Stimulated activated CD8-positive, alpha-beta memory T cell treated with anti-CD3 and anti-CD28 coated beads, Interleukin-12 subunit alpha, Interleukin-12 subunit beta, amount 100 ng/mL, for 4 hours (primary cell): ENCODE measurements at places on chromosomes 1 and 21.

- no peak for DNase-seq
Observed at GRCh38 chr1:29634324-29634723, 398.0 kb downstream of the PTPRU start.

DNA sequence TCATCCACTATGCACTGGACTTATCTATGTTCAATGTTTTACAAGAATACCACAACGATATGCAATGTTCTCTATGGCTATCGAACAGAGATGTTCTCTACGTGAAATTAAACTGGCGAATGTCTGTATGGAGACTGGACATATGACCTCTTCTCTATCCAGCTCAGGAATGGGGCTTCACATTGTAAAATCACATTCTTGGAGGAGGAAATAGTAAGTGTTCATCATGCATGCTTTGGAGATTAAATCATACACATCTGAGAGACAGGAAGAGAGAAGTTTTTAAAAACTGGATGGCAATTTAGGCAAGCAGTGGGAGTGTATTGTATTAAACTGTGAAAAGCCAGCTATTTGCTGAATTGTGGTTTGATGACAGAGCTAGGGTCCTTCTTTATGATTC lies 47.9 kb upstream of the RGL1 start:
- no peak for DNase-seq

GRCh38 chr1:244412176-244412575 lies 39.5 kb downstream of the ADSS2 start:
- no peak for DNase-seq

DNA sequence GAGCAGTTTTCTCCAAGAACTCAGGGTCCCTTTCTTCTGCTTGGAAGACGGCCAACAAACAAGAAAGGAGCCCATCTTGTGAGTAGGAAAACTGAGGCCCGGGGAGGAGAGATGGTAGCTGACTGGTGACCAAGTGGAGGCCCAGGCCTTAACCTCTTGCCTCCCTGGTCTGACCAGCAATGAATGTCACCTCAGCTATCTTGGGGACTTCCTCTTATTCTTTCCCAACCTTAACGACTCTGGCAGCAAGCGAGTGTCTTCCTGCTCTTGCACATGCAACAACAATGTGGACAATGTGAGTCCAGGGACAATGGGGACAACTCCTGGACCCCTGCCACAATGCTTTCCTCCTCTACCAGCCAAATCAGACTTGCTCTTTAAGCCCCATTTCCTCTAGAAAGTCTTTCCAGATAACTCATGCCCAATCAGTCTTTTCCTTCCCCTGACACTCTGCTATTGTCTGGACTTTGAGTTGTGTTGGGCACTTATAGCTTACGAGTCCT lies 12.6 kb downstream of the HSPG2 start:
- no peak for DNase-seq

DNA sequence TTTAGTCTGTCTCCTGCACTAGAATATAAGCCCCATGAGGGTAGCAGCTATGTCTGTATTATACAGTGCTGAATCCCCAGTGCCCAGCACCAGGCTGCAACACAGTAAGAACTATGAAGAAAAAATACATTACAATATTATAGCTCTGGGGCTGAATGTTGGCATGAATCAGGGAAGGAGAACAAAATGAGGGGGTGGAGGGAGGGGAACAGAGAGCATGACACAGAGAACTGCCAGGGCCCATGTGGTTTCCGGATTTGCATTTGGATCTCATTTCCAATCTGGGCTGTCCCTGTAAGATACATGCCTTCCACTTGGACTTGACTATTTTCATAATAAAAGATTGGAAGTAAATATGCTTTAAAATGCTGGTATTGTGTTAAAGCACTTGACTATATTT lies 35.8 kb downstream of the C1orf198 start:
- no peak for DNase-seq

DNA sequence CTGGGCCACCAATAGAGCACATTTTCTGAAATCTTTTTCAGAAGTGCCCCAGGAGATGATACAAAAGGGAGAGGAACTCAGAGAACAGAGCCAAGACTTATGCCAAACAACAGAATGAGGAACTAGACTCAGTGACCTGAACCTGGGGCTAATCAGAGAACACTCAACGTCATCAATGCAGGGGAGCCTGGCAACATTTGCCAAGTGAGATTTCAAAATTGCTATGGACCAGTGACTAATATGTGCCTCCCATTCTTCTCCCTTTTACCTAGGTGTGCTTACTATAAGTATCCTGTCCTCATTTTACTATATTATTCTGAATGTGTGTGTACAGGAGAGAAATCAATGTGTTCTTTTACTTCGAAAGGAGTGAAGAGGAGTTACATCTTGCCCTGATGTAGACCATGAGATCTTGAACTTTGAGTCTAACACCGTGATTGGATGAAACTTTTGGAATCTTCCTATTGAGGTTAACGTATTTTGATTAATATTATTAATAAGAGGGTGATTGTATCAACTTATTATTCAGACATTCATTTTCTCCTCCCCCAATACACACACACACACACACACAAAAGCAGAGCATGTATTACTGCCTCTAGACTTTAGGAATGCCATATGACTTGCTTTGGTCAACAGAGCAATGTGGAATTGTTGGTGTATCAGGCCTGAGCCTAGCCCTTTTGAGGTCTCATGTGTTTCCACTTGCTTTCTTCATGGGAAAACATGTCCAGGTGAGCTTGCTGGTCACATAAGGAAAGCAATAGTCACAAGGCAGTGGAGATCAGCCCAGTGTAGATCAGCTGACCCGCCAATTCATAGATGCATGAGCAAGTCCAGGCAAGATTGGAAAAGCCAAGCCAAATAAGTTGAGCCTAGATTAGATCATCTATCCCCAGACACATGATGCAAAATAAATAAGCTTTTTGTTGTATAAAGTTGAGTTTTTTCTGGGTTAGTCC lies 80.3 kb upstream of the ETS2 start:
- no peak for DNase-seq

GRCh38 chr1:3049164-3049563 lies 19.8 kb upstream of the PRDM16 start:
- no peak for DNase-seq

DNA sequence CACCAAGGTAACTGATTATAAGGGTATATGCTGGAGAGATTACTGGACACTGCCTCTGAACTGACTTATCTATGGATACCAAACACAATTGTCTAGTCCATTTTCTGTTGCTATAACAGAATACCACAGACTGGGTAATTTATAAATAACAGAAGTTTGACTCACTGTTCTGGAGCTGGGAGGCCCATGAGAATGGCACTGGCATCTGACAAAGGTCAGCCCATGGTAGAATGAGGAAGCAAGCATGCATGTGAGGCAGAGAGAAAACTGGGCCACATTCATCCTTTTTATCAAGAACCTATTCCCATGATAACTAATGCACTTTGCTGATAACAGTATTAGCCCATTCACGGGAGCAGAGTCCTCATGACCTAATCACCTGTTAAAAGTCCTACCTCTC lies 37.4 kb downstream of the FCER1A start:
- no peak for DNase-seq

DNA sequence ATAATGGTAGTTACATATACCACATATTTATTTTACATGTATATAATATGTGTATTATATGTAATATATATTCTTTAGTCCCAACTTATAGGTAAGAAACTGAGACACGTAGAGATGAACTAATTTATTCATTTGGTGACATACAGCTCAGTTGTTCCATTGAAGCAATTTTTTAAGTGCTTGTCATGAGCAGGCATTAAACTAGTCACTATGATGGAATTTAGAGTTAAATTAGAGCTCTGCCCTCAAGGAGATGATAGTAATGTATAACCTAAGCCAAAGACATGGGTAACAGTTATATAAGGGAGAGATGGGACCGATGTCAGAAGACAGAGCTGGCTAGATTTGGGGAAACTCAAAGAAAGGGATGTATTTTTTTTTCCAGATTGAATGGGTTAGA lies 83.0 kb downstream of the ST6GALNAC5 start:
- DNase-seq, result no peak

- no peak for DNase-seq
Observed at GRCh38 chr1:119674835-119675289, 26.8 kb upstream of the ZNF697 start.

DNA sequence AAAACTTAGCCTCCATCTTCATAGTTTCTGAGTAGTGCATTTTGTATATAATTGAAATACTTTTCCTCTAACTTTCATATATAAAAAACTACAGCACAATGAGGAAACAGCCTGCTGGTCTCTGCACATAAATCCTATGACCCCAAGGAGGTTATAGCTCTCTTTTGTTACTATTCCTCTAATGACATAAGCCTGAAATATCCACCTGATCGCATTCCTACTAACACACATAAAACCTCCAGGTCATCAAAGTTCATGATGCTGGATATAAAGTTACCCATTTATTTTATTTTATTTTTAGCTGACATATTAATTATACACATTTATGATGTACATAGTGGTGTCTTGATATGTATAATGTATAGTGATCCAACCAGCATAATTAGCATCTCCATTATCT lies 1042.0 kb upstream of the B3GALT2 start:
- no peak for DNase-seq

DNA sequence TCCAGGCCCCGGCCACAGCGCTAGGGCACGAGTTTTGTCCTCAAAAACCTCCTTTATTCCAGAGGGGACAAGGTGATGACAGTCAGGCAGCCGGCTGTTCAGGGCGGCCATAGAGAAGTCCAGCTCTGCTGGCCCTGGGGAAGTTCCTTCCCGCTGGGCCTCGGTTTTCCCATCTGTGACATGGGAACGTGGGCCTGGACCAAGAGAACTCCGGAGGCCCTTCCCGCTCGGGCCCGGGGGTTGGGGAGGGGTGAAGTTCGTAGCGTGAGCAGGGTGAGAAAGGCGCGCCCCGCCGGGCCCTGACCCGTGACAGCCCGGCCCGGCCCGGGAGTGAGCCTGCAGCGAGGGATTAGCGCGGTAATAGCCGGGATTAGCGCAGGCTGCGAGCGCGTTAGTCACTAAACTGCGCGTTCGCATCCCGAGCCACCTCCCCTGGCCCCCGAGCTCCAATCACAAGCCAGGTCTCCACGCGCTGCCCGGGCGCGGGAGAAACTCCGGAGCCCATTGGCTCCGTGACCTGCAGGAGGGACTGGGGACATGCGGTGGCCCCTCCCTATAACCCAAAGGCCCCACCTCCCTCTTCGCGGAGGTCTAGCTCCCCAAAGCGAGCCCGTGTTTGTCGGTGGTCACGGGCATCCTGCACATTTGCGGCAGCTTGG lies 29.8 kb upstream of the PADI2 start:
- DNase-seq, result no peak

- no peak for DNase-seq
Observed at GRCh38 chr1:150662811-150663210, 33.4 kb upstream of the ENSA start.

GRCh38 chr1:85549834-85550233 lies 30.7 kb upstream of the CCN1 start:
- no peak for DNase-seq

DNA sequence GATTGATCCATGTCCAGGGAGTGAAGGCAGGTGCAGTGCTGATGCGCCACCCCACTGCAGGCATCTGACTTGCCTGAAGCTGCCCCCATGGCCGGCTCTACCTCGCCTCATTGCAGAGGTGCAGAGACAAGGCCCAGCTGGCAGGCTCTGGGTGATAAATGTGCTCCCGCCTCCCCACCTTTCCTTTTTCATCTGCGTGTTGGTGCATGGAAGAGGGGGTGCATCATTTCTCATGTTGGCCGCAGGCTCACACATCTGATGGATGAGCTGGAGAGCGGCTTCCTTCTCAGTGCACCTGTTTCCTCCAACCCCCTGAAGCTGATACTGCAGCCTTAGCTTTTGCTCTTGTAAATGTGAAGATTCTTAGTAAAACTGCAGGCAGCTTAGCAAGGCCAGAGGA lies 306.0 kb upstream of the KAZN start:
- no peak for DNase-seq

- no peak for DNase-seq
Observed at GRCh38 chr21:25175938-25176337, 431.3 kb downstream of the MRPL39 start.

- no peak for DNase-seq
Observed at GRCh38 chr1:100847361-100848082, 47.1 kb downstream of the EXTL2 start.

DNA sequence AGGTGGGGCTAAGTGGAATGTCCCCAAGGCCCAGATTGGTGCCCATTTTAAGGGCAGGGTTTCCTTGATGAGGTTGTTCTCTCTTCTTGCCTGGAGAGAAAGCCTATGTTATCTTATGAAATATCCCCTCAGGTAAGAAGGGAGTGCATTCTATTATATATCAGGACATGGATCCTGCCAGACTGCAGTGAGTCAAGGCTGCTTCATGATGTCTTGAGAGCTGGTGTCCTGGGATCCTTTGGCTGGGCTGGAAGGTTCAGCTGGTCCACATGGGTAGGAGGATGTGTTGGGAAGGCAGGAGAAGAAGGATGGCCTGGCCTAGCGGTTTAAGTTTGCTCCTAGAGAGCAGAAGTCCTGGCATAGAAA lies 207.6 kb downstream of the ROR1 start:
- no peak for DNase-seq

DNA sequence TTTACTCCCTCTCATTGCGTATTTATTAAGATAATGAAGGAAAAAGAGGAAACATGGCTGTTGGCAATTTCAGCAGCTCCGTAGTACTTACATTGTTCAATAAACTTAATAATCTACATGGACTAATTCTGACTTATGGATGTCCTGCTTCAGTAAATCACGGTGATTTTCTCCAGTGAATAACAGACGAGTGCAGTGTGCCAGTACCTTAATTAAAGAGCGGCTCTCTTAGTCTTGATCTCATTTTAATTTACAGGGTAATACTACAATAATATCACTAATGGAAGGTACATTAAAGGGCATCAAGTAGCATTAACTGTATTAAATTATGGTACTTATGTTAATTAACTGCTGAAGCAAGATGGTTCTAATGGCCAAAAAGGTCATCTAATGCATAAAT lies 187.2 kb downstream of the NTNG1 start:
- no peak for DNase-seq

GRCh38 chr1:110475362-110476027 lies 24.5 kb downstream of the PROK1 start:
- DNase-seq, result no peak

DNA sequence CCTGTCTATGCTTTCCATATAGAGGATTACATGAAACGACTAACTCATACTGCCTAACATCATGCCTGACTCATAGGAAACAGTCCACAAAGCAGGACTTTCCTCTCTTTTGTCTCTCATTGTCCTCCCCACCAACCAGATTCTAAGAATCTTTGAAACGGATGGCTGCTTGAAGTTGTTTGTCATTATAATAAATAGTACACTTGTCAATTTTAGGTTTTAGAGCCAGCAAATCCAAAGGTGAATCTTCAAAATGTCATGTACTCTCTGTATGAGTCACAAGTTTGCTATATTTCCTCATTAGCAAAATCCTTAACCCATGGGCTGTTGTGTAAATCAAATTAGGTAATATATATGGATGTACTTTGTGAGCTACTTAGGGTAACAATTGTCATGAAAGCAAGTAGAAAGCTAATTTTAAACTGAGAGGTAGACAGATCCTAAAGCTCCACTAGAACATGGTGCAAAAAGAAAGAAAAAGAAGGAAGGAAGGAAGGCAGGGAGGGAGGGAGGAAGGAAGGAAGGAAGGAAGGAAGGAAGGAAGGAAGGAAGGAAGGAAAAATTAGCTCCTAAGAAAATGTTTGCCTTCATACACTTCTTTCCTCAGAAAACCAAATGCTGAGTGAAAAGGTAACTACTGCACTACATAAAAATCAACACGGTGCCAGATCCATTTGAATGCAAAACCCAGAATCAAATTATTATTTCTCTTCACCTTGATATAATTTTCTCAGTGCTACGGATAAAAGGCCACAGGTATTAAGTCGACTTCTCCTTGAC lies 129.5 kb upstream of the PRMT6 start:
- no peak for DNase-seq
